ENCODE measurements at places on chromosomes 13 and 19. TPM values are rescaled to one million over a fixed set of nuclear protein-coding genes. Genes with fewer than 3 reads are reported as not detected.
A peak's percentile ranks its signal among the peaks of the same experiment; 100 is the strongest.

GRCh38 chr19:4930664-4931063 lies 21.4 kb downstream of the UHRF1 start:
- peak; percentile 37 for DNase-seq

FGF22 gene
- not detected for total RNA-seq

PTGIR gene
- total RNA-seq: 0.12 TPM

IRGC gene
- not detected for total RNA-seq

GRCh38 chr13:50611117-50611781 lies 232.2 kb downstream of the DLEU7 start:
- no peak for DNase-seq

DNA sequence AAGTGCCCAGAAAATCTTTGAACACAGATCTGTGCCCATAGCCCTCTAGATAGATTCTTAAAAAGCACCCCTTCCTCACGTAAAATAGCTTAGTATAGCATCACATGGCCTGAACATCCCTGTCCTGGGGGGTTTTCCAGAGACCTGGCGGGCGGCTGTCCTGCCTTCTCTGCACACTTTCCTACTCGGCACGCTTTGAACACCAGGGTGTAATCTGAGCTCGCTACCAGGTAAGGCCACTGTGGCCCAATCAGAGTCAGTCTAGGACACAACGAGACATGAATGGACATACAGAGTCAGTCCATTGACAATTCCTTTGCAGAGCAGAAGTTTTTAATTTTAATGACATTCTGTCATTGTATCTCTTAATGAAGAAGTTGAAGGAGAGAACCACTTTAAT lies 8.1 kb downstream of the CYP2A13 start:
- no peak for DNase-seq

DNA sequence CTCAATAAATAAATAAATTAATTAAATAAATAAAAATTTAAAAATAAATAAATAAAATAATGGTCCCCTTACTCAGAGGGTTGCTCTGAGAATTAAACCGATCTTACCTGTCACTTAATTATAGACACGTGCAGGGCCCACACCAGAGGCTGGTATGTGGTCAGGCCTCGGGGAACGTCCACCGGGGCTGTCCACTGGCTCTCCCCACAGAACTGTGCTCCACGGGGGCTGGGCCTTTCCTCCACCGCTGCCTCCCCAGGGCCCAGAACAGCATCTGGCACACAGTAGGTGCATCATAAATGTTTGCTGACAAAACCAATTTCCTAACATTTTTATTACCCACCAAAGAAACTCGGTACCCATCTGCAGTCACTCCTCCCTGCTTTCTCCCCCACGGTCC lies 69.2 kb downstream of the CEBPG start:
- DNase-seq: no peak

- no peak for DNase-seq
Observed at GRCh38 chr19:12596927-12597548, 13.6 kb downstream of the ZNF490 start.

DNA sequence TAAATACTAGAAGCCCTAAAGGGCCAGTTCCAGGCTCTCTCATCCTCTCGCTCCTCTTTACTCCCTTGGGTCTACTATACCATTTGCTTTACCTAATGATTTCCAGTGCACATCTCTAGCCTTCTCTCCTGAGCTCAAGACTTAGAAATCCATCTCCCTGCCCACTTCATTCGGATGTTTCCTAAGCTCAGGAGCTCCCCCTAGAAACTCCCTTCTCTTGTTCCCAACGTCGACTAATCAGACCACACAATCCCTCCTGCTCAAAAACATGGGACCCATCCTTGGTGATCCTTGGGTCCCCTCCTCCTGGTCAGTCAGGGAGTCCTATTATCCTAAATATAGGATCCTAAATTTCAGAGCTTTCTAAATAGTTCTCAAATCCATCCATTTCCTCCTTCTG lies 21.1 kb upstream of the STK24 start:
- DNase-seq: no peak

GRCh38 chr13:99968521-99969452 lies 2.8 kb downstream of the ZIC5 start:
- DNase-seq: peak; percentile 58

DNA sequence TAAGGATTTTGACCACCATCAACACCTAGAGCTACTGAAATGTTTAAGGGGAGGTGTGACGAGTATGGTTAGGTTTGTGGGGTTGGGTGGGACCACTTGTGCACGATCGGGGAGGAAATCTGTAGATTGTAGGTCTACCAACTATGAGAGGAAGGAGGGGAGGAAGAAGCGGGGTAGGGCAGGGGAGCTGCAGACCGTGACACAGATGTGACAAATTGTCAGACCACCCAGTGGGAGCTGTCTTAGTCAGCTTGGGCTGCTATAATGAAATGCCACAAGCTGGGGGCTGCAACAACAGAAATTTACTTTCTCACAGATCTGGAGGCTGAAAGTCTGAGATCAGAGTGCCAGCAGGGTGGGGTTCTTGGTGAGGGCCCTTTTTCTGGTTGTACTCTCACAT lies 62.2 kb upstream of the ARGLU1 start:
- no peak for DNase-seq

DNA sequence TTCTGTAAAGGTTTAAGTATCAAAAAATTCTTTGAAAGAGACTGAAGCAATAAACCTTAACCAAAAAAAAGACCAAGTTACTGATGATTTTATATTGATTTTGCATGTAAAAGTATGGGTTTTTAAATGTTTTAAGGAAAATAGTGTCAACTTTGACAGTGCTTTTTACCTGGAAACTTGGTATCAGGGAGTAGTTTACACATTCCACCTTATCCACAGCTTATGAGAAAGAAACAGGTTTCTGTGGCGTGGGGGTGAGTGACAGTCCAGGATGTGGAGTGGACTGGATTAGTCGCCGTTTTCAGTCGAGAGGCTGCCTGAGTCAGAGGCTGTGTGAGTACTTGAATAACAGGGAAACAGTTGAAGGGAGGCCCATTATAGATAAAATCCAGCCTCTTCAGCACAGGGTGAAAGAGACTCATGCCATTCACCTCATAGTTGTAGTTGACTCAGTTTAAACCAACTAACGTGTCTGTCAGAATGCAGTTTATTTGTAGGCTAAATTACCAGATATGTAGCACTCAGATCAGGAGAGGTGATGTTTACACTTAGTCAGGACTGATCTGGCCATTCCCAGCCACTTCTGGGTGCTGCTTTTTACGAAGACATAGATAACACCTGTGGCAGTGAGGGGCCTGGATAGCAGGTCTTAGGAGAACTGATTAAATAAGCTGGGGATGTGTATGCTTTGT lies 595 bp upstream of the GPR183 start:
- DNase-seq: peak; percentile 73

PLIN4 gene
- total RNA-seq: 0.69 TPM

DNA sequence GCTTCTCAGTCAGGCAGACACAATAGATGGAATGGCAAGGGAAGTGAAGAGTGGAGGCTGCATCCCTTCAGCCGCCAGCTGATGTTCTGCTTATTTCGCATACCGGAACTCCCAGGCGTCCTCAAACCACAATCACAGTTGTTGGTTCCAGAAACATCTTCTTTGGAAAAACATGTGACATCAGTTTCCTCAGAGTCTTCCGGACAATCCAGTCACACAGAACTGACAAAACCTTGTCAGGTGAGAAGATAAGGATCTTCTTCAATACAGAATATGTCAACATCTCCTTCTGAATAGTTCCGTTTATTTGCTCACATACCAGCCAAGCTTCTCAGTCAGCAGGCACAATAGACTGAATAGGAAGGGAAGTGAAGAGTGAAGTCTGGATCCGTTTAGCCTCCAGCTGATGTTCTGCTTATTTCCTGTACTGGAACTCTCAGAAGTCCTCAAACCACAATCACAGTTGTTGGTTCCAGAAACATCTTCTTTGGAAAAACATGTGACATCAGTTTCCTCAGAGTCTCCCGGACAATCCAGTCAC lies 45.1 kb upstream of the CEACAM21 start:
- DNase-seq: no peak

DNA sequence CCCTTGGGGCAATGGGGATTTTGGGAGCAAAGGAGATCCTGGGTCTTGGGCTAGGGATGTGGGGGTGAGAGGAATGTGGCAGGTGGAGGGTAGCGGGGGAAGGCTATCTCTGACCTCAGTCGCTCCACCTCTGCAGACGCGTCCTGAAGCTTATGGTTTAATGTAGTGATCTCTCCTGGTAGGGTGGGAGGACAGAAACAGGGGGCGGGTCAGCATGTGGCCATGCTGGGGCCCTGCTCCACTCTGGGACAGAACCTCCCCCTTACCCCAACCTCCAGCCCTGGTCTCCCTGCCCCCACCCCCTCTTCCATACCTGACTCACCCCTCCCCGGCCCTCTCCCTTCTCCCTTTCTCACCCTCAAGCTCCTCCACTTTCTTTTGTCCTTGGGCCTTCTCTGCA lies 1.4 kb downstream of the BST2 start:
- no peak for DNase-seq

DNA sequence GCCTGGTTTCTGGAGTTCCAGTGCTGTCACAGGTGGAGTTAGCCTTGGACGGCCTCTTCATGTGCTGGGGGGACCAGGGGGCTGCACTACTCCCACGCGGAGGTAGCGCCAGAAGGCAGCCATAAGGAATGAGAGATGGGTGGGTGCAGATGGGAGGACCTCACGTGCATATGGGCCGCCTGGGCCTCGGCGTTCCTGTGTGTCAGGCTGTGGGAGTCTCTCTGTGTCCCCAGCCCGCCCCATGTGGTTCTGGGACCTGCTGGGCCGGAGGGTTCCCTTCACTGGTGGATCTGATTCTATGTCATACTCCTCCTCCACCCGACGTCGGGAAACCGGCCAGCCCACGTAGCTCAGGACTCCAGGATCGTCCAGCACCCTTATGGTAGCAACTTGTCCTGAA lies 149.0 kb upstream of the SOX1 start:
- DNase-seq: no peak

DNA sequence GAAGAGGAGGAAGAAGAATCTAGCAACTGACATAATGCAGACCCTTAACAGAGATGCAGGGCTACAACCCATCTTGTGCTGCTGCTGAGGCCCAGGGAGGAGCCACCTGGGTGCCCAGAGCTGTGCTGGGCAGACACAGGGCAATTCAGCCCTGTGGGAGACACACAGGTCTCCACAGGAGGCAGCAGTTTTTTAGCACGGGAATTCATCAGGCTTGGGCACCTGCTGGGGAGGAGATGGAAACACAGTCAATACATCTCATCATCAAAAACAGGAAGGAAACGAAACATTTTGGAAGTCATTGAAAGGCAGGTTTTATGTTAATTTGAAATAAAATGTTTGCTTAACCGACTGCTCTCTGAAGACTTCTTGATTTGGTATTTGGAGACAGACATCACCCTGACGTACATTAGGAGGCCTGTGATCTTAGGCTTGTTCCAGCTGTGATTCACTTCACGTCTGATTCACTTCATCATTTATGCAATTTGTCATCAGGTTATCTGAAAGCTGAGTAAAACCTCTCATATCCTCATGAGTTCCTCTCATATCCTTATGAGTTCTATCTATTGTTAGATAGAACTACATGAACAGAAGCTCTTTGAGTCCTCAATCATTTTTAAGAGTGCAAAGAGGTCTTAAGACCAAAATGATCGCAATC lies 77.4 kb downstream of the CYSLTR2 start:
- peak; percentile 11 for DNase-seq

- DNase-seq: no peak
Observed at GRCh38 chr19:33186431-33187182, 7.5 kb upstream of the LRP3 start.

- DNase-seq: no peak
Observed at GRCh38 chr13:24459234-24459633, 53.3 kb downstream of the PARP4 start.

GRCh38 chr13:51519771-51520216 lies 64.5 kb upstream of the WDFY2 start:
- DNase-seq: no peak

DNA sequence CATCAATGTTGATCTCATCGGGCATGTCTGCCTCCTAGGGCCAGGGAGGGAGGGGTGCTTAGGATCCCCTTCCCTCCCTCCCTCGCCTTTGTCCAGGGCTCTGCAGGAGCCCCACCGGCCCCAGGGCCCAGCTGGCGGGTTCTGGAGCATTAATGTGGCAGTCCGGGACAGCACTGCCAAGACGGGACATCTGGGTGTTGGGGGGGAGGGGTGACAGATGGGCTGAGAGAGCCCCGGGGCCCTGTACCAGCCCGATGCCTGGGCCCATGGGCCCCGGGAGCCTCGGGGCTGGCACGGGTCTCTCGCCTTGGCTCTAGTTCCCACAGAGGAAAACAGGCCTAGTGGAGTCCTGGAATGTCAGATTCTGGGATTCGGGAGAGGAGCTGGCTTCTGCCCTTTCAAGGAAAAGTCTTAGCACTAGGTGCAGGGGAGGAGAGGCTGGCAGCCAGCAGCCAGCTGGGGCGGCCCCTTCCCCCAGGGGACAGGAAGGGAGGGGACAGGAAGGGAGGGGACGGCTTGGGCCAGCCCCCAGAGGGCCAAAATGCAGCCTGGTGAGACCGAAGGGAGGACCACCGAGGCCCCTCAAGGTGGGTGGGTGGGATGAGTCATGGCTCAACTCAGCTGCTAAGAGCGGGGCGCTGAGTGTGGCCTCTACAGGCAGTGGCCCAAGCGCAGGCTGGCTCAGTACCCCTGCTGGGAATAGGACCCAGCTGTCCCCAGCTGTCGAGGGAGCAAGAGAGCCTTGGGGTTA lies 3.1 kb downstream of the PPP1R14A start:
- no peak for DNase-seq

KIR3DL1 gene
- not detected for total RNA-seq

GRCh38 chr19:39546599-39546998 lies 6.6 kb upstream of the EID2 start:
- peak; percentile 25 for DNase-seq

DNA sequence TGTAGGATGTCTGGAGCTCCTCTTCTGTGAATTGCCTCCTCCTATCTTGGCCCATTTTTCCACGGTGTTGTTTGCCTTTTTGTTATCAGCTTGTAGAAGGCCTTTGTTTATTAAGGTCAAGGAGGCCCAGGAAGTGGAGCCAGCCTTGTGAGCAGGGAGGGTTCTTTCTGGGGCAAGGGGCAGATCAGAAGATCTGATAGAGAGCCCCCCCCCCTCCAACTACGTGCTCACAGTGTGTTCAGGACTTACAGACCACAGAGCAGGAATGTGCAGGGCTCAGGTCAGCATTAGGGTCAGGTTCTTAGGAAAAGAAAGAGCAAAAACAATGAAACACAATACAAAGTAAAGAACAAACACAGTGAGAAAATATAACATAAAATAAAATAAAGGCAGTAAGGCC lies 59.4 kb downstream of the CCNE1 start:
- no peak for DNase-seq

GRCh38 chr13:36910545-36910944 lies 9.5 kb downstream of the SMAD9 start:
- no peak for DNase-seq

DNA sequence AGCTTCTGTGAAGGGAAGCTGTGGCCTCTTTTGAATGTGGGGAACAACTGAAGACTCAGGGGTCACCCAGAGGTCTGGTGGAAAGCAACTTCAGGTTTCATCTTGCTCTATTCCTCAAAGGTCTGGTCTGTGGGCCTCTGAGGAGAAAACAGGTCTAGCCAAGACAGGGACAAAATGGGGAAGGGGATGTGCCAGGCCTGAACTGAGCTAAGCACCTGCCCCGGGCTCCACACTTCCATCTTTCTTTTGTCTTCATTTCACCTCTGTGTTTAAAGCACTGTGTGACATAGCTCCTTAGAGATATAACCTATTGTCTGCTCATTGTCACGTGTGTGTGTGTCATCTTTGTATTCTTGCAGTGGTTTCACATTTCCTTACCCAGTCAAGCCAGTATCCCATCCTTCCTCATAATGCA lies 19.9 kb upstream of the GDF15 start:
- peak; percentile 38 for DNase-seq

SBSN gene
- total RNA-seq: not detected

CGB8 gene
- 31.4 TPM for total RNA-seq

SPACA4 gene
- not detected for total RNA-seq

Measured in Daoy (cell line).